ENCODE measurements at places on chromosomes 11 and 22.

DNA sequence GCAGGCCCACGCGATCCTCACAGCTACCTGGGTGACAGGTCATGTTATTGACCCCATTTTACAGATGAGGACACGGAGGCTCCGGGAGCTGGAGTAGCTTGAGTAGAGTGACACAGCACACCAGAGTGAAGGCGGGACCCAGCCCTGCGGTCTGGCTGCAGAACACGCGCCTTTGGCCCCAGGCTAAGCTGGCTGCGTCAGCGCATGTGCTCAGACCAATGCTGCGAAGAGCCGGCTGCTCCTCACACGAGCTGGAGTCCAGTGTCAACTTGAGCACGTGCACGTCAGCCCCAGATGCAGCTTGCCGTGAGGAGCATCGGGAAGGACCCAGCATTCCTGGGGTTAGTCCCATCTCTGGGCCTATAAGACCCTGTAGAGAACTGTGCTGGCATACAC lies 49.9 kb downstream of the SCUBE1 start:
- no peak for DNase-seq

DNA sequence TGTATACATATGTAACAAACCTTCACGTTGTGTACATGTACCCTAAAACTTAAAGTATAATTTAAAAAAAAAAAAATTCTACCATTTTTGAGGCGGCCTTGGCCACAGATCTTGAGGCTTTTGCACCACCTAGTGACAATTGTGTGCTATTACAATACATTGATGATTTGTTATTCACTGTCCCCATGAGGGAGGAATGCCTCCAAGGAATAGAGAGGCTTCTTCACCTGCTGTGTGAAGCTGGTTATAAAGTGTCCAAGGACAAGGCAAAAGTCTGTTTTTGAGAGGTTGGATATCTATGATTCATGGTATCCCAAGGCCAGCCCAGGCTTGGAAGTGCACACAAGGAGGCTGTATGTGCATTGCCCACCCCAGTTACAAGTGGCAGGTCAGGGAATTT lies 30.7 kb downstream of the SLC22A25 start:
- no peak for DNase-seq

DNA sequence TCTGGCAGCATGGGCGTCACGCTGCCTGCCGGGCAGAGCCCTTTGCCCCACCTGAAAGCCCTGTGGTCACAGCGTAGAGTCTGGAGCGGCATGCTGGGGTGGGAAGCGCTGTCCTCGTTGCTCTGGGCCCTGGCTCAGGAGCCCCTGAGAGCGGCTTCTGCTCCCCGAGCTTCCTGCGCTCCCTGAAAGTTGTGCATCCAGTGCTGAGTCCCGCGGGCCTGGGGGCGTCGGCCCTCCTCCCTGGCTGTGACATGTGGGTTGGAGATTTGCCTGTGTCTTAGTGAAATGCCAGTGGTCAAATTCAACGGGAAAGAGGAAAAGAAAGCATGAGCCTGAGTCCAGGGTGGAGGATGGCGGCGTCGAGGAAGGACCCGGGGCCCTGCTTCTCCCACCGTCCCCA lies 1208.0 kb downstream of the BRD1 start:
- DNase-seq, result no peak

GRCh38 chr11:125379981-125380380 lies 116.1 kb downstream of the FEZ1 start:
- no peak for DNase-seq

- no peak for DNase-seq
Measured at GRCh38 chr11:47992959-47993820, 12.8 kb downstream of the PTPRJ start.

All from stimulated activated CD8-positive, alpha-beta memory T cell treated with anti-CD3 and anti-CD28 coated beads, Interleukin-4, amount 100 ng/mL, for 48 hours (primary cell).